ENCODE measurements at places on chromosomes 2 and 18. TPM values are rescaled to one million over a fixed set of nuclear protein-coding genes. Genes with fewer than 3 reads are reported as not detected.

PRSS56 gene
- total RNA-seq = not detected

EFHD1 gene
- total RNA-seq = 27.3 TPM

UGT1A3 gene
- total RNA-seq = 52.8 TPM

CIAO1 gene
- 45.0 TPM for total RNA-seq

GRCh38 chr2:102190430-102191107 is 3.7 kb downstream of the IL1RL2 start:
- peak; percentile 68 for DNase-seq

- DNase-seq = no peak
Measured at GRCh38 chr2:55951533-55951932, 28.0 kb upstream of the EFEMP1 start.

DNA sequence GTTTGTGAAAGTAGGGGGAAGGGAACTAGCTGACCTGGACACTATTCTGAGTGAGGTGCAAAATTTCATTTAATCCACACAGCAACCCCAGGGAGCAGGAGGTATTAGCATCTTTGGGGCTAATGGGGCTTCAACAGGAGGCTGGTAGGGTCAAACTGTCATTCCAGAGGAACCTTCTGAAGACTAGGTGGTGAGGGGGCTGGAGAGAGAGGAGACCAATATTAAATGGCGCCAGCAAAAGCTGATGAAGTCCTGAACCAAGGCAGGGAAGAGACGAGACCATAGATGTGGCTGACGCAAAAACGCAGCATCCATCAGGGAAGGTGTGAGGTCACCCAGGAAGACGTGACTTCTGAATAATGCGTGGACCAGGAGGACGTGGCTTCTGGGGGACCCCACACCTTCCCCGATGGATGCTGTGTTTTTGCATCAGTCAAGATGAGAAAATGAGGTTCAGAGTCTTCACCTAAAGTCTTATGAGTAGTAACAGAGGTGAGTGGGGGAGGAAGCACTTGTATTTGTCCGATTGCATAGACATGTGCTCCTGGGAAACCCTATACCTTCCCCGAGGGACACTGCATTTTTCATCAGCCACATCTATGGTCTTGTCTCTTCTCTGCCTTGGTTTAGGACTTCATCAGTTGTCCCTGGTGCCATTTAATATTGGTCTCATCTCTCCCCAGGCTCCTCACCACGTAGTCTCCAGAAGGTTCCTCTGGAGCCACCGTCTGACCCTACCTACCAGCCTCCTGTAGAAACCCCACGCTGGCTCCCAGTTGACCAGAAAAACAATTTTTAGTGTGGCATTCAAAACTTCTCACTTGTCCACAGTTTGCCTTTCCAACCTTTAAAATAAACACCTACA is 188.6 kb downstream of the MYCN start:
- DNase-seq = no peak

- no peak for DNase-seq
Measured at GRCh38 chr2:23544589-23545295, 159.8 kb downstream of the KLHL29 start.

DNA sequence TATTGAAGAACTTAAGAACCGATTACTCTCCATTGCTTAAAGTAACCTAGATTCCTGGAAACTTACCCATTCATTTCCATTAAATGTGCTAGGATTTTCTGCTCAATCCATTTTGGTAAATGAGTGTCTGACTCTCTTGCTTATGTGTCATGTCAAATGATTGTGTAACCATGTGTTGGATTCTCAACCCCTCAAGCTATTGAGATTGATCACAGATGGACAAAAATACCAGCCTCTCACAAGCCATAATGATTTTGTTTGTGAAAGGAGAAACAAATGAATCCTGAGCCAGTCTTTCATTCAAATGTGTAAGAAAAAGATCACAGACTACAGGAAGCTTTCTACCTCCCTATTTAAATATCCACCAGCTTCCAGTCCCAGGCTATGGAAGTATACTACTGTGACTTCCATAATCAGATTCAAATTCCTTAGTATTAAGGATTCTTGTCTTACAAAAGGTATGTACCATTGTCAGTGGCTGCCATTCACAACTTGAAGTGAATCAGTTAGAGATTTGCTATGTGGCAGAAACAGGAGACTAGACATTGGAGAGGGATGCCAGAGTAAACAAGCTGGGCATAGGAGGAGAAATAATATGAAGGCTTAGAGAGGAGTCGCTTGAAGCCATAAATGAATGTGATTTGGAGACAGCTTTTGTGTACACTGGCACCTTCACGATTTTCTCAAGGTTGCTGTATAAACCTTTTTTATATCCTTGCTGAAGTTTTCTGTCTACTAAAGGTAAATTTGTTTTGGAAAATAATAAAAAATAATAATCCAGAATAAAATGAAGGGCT is 498.5 kb upstream of the SETBP1 start:
- DNase-seq = no peak

GRCh38 chr2:143524119-143524553 is 394.9 kb downstream of the ARHGAP15 start:
- DNase-seq = no peak

DNA sequence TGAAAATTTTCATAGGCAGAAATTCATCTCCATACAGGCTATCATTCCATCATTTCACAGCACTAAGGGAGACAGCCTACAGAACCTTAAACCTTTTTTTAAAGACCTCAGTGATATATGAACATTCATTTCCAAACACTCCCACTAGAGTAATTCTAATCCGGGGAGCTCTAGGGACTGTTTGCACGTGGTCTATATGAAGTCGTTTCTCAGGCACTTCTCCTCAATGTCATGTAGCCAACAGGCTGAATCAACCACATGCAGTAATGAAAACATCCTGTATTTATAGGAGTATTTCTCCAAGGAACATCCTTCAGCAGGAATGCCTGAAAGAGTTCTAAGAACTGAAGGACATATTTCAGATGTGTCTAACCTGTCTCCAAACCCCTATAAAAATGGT is 97.3 kb upstream of the CREB1 start:
- DNase-seq = no peak

- no peak for DNase-seq
Measured at GRCh38 chr2:60612033-60612432, 58.6 kb upstream of the BCL11A start.

Data from left lobe of liver (tissue), 2 donors.